ENCODE measurements at places on chromosomes 4 and X.
A peak's percentile ranks its signal among the peaks of the same experiment; 100 is the strongest.

- peak; percentile 96 for DNase-seq
Measured at GRCh38 chr4:98260579-98261404, at the start of gene RAP1GDS1. Gene RAP1GDS1 (plus strand): TSS chr4:98261384. CDS start chr4:98261566, 182 bp downstream.

DNA sequence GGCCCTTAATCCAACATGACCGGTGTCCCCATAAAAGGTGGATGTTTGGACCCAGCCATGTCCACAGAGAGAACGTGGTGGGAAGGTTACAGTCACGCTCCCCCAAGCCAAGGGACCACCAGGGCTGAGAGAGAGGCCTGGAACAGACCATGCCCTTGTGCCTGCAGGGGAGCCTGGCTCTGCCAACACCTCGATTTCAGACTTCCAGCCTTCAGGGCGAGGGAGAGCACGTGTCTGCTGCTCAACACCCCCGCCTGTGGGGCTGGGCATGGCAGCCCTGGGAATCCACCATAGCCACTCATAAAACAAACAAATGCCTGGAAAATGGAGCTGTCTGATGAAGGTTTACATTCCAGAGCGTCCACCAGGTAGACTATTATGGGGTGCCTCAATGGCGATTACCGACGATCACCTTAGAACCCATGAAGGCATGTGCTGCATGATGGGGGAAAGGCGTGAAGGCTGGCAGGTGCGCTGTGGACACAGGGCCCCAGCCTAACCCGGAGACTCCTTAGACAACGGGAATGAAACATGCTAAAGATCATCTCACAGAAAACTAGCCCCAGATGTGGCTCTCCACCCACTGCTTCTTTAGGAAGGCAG lies 42.3 kb upstream of the HMX1 start:
- DNase-seq, result no peak

- no peak for DNase-seq
Measured at GRCh38 chr4:152785639-152786615, 6.2 kb downstream of the ARFIP1 start.

GRCh38 chr4:8158710-8159536 lies at the start of gene ABLIM2:
Gene ABLIM2 (minus strand): TSS chr4:8158813. CDS start chr4:8158689, 124 bp downstream.
- peak; percentile 94 for DNase-seq

GRCh38 chr4:109552237-109552636 lies 7.8 kb upstream of the MCUB start:
- DNase-seq, result no peak

DNA sequence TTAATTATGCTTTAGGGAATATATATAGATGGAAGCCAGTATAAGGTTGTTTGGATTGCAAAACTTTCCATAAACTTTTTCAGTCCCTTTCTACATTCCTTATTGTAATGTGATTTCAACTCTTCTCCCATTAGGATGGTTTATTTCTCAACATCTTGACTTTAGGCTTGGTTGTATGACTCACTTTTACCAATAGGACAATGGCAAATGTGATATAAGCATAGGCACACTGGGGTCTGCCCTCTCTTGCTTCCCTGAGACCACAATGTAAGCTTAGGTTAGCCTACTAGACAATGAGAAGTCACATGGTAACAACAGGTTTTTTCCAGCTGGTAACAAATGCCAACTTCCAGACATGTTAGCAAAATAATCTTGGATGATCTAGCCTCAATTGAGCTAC lies 163.3 kb upstream of the RBPJ start:
- no peak for DNase-seq

- DNase-seq, result no peak
Measured at GRCh38 chr4:76585897-76586360, 150.9 kb downstream of the SHROOM3 start.

DNA sequence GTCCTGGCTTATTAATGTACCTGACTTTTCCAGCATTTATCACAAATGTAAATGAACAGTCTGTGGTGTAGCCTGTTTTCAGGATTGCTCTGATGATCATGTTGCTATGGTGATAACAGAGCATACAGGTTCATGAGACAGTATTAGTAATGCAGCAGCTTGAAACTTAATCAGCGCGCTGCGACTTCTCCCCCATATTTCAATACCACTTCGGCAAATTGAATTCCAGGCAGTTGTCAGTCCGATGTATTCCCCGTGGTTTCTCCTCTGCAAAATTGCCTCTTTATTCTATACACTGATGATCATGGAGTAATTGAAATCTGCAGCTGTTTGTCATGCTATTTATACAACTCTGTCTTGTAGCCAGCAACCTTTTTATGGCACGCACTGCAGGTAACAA lies 239.3 kb downstream of the C4orf33 start:
- no peak for DNase-seq

DNA sequence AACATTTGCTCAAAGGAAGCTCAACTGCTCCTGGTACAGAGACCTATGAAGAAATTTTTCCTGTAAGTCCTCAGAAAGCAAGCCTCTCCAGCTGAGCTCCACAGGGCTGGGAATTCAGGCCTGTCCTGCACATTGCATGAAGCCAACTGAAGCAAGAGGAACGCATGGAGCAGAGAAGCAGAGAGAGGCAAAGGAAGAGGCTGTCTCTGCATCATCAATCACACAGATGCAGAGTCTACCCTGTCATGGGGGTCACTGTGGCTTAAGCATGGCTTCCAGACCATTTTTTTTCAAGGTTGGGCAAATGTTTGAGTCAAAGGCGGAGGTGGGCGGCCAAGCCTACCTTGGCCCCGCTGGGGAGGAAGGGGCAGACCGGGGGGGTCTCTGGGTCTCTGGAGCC lies 110.3 kb upstream of the MSX1 start:
- no peak for DNase-seq

- no peak for DNase-seq
Measured at GRCh38 chr4:2419814-2420213, 1.1 kb downstream of the CFAP99 start.

GRCh38 chr4:144582105-144582850 lies 63.7 kb upstream of the HHIP start:
- DNase-seq, result no peak

GRCh38 chrX:15786915-15787314 lies 3.4 kb upstream of the ZRSR2 start:
- no peak for DNase-seq

DNA sequence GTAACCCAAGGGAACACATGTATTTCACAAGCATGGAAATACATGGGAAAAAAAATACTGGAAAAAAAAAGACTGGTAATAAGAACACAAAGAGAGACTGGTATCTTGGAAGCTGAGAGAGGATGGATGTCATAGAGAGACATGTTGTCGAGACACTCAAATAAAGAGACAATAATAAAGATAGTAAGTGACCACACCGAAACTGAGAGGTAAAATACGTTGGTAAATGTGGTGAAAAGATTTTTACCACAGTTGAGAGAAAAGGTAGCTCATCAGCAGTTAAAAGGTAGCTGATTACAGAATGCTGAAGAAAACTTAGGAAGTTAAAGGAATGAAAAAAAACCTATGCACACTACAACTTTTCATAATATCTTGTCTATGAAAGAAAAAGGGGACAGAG lies 81.1 kb downstream of the ARAP2 start:
- DNase-seq, result no peak

DNA sequence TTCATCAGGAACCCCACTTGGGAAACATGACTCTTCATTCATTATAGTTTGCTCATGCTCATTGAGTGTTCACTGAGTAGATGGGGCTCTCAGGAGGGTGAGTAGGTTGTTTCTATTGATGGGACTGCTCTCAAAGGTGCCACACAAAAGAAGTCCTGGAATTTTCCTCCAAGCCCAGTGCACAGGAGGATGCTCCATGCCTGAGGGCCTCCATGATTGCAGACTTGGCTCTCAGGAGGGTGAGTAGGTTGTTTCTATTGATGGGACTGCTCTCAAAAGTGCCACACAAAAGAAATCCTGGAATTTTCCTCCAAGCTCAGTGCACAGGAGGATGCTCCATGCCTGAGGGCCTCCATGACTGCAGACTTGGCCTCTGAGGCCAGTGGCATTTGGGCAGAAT lies 108.5 kb downstream of the ZNF674 start:
- DNase-seq, result no peak

DNA sequence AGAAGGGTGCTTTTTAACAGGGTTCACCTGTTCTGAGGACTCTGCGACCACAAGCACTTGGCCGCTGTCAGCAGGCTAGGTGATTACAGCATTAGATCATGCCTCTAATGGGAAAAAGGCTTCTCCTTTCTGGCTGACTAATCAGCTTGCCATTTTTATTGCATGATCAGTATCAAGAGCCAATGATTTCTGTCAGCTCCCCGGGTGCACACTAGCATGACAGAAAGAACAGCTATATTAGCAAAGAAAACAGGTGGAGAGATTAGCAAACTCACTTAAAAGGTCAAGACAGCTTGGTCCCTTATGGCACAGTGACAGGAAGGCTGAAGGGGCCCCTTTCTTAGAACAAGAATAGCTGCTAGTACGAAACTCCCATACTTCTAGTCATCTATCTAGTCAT lies 170.0 kb downstream of the SMIM20 start:
- peak; percentile 62 for DNase-seq

GRCh38 chr4:41177016-41177415 lies 37.3 kb downstream of the APBB2 start:
- DNase-seq, result no peak

- no peak for DNase-seq
Measured at GRCh38 chr4:136009258-136009832, 1522.9 kb downstream of the PCDH18 start.

- DNase-seq, result no peak
Measured at GRCh38 chr4:139858436-139859205, 193.0 kb downstream of the MGST2 start.

DNA sequence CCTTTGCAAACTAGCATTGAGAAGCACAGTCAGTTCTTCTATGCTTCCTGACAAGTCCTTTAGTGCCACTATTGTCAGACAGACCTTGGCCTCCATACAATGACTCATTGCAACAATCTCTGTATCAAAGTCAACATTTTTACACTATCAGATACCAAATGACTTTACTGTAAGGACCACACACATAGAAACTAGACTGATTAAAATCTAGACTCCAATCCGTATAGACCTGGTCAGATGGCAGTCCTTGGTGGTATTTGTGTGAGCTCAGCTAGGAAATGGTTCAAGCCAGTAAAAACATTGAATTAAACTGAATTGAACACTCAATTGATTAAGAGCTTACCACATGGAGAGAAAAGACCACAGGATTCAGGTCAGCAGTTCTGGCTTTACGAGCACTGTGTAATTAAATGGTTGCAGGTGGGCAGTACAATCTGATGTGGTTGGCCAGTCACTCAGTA lies 549.8 kb upstream of the LCORL start:
- no peak for DNase-seq

DNA sequence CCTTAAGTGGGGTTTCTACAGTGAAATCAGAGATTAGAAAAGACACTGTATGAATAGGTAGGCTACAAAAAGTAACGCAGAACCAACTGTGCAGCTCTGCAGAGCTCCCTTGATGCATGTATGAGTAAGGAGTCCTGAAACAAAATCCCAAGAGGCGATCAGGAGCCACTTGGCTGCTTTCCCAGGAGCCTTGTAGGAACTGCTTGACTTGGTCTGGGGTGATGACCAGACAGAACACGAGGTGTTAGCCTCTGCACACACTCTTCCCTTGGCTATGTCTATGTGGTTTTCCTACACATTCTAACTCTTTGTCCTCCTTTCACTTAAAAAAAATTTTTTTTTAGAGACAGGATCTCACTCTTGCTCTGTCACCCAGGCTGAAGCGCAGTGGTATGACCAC lies 22.8 kb upstream of the AP1S2 start:
- no peak for DNase-seq

DNA sequence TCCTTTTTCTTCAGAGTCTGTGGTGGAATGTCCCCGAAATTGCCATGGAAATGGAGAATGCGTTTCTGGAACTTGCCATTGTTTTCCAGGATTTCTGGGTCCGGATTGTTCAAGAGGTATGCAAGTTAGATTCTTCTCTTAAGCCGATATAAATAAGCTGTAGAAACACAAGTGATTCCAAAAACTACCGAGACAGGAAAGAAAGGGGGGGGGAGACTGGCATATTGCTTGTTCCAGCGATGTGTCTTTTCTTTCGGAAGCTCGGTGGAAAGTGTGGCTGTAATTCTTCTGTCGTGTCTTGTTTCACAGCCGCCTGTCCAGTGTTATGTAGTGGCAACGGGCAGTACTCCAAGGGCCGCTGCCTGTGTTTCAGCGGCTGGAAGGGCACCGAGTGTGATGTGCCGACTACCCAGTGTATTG lies 236.9 kb downstream of the DCTD start:
- no peak for DNase-seq

DNA sequence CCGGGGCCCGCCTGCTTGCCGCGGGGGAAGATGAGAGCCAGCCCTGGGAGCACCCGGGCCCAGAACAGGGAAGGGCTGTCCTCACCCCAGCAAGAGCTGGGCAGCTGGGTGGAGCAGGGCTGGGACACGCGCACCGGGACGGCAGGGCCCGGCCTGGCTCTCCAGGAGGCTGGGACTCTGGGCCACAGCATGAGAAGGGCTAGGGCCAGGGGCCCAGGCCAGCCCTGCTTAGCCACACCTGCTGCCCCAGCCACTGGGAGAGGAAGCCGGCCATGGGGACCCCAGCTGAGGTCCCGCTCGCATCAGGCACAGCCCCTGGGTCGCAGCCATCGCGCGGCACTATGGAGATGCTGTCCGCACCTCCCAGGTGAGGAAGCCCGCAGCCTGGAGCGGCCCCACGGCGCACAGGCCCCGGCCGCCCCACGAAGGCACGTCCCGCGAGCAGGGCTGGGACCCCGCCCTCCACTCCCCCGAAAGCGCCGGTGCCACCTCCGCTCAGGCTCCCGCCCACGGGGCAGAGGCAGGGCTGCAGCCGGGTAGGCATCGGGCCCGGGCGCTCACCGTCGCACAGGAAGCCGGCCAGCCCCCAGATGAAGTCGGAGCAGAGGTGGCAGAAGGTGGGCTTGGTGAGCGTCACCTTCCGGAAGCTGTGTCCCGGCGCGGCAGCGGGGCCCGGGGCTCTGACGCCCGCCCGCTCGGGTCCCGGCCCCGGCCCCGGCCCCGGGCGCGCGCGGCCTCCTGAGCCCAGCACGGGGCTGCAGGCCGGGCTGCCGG lies 531 bp downstream of the DGKQ start:
- no peak for DNase-seq

- DNase-seq, result no peak
Measured at GRCh38 chr4:73533515-73534422, 52.2 kb downstream of the AFM start.

DNA sequence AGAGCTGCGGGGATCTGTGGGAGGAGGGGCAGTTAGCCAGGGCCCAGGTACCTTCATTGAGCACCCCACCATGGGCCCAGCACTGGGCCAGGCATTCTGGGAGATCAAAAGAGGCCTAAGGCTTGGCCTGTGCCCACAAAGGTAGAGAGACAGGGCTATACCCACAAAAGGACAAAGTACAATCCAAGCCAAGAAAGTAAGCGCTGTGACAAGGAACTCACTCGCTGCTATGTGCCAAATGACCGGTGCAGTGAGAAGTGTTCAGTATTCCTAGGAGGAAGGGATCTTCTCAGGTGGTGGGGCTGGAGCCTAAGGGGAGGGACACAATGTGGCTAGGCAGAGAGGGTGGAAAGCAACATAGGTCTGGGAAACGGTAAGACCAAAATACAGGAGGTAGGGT lies 8.8 kb upstream of the FRMPD3 start:
- DNase-seq, result no peak

DNA sequence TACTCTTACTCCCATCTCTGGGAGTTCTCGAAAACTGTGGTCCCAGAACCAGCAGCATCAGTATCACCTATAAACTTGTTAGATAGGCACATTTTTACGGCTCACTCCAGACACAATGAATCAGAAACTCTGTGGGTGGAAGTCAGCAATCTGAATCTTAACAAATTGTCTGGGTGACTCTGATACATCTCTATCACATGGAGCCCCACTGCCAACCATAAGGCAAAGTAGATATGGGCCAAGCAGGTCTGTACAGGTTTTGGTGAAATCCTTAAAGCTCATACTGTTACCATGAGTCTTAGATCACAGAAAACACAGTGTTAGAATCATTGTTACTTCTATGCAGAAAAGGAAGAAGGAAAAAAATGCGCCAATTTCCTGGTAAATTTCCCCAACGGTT lies 122.5 kb upstream of the HCCS start:
- DNase-seq, result no peak
